Right renal cortex interstitium (tissue), 3 donors: ENCODE measurements at places on chromosomes 11 and 22. TPM values are rescaled to one million over a fixed set of nuclear protein-coding genes. Genes with fewer than 3 reads are reported as not detected.

Gene PLAAT4
- polyA plus RNA-seq, result 9.5 TPM

Gene OR5M11
- not detected for polyA plus RNA-seq

DNA sequence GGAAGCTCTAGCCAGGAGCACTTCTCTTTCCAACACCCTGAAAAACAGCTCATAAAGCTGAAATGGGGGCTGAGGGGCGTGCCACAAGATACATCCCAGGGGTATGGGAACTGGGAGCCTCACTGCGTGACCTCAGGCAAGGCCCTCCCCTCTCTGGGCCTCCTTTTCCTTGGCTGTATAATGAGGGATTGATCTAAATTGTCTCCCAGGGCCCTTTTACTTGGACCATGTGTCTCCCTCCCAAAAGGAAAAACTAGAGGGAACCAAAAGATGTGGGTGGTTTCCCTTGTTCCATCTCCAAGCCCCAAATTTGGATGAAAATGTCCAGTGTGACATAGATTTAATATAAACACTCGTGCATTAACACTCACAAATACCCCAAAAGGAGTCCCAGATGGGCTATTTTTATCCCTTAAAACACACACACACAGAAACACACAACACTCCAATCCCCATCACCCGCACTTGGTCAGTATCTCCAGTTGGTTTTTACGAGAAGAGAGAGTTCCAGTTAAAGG lies 25.9 kb upstream of the SMTN start:
- no peak for DNase-seq

GRCh38 chr11:102420547-102420946 lies 32.0 kb downstream of the TMEM123 start:
- DNase-seq, result no peak

DNA sequence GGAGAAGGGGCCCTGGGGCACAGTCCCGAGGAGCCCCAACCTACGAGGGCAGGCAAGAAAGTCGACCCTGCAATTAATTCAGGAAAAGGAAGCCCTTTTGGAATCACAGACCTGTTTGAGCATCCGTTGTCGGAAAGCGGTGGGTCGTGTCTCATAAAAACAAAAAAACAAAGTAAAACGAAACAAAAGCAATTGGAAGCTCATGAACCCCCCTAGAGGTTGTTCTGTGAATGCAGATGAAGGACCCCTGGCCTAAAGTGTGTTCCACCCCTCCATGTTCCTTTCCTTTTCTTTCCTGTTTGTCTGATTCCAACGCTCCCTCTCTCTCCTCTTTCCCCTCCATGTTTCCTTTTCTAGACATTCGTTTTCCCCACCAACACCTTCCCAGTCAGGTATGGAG lies 203.7 kb downstream of the GRIK4 start:
- no peak for DNase-seq

DNA sequence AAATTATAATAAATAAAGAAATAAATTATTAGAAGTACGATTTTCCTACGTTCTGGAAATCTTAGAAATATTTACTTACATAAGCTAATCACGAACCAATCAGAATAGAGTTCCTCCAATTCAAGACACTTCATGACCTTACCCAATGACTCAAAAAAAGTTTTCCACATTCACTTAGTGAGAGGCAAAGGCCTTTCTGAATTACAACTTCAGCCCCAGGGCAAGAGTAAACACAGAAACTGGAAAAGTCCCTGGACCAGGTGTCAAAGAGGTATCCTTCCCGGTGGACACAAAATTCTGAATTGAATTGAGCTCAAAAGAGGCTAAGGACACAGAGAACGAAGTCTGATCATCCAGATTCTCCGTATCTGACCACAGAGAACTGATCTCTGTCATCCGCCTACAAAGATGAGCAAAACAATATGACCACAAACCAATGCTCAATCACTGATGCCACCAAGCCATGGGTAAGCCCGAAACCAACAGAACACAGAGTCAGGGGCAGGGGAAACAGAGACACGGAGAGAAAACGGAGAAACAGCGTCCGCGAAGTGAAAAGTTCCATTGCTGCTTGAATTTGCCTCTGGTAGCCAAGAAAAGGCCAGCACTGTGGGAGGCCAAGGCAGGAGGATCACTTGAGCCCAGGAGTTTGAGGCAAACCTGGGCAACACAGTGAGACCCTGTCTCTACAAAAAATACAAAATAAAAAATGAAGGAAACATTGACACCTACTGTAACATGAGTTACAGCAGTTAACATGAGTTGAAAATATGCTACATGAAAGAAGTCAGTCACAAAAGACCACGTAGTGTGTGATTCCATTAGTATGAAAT lies 6.8 kb downstream of the BID start:
- DNase-seq, result no peak

DNA sequence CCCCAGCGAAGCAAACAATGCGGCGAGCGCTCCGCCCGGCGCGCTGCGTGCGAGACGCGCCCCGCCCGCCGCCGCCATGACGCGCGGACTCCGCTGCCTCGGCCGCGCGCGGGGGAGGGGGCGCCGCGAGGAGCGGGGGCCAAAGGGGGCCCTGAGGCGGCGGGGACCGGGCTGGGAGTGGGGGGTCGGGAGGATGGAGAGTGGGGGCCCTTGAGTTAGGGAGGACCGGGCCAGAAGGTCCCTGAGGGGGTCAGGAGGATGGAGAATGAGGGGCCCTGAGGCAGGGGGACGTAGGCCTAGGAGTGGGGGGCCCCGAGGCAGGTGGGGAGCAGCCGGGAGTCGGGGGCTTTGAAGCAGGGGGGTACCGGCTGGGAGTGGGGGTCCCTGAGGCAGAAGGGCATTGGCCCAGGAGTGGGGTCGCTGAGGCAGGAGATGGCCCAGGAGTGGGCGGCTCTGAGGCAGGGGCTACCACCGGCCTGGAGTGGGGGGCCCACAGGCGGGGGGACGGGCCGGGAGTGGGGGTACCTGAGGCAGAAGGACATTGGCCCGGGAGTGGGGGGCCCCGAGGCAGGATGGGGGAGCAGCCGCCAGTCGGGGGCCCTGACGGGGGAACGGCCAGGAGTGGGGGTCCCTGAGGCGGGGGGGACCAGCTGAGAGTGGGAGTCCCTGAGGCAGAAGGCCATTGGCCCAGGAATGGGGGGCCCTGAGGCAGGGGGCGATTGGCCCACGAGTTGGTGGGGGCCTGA lies at the start of gene BRD1:
BRD1 (minus strand) TSS at position 21 of the 746 bp plus-strand sequence. CDS start 3,556 bp downstream, outside the sequence.
- DNase-seq, result no peak

- no peak for DNase-seq
Measured at GRCh38 chr11:114612686-114613085, 17.1 kb upstream of the NXPE4 start.
